ENCODE measurements at places on chromosomes 13 and 19. TPM values are rescaled to one million over a fixed set of nuclear protein-coding genes. Genes with fewer than 3 reads are reported as not detected.

- no peak for DNase-seq
Observed at GRCh38 chr13:97212601-97213040, 9.5 kb upstream of the MBNL2 start.

Gene C19orf18
- polyA plus RNA-seq = 3.8 TPM

DNA sequence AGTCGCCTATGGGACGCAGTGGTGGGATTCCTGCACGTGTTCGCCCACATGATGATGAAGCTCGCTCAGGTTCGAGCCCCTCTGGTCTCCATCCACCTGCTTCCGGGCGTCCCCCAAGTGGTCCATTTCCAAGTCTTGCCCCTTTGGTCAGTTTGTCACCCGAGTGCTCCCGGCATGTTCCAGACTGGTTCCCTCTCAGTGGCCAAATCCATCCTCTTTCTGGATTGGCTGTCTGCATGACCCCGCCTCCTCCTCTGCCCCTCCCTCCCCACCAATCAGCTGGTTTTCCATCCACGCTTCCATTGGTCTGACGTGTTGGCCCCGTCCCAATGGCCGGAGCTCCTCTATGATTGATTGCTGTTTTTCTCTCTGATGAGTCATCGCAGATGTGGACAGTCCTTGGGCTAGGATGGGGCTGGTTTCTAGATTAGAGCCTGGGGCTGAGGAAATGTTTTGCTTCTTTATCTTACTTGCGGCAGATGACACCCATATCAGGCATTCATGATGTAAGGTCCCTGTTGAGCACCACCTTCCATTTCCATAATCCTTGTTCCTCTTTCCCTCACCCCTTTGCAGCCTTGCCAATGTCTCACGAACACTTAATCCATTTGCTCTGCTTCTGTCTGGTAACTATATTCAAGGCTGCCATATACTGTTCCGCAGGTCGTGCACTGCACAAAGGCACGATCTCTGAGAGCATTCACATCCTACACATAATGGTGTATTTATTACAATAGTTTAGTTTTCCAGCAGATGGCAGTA lies 73.8 kb downstream of the MAP4K1 start:
- peak; percentile 55 for DNase-seq

Gene FOXO1
- polyA plus RNA-seq = 15.4 TPM

GRCh38 chr19:27805848-27806247 lies 1407.1 kb downstream of the UQCRFS1 start:
- no peak for DNase-seq

DNA sequence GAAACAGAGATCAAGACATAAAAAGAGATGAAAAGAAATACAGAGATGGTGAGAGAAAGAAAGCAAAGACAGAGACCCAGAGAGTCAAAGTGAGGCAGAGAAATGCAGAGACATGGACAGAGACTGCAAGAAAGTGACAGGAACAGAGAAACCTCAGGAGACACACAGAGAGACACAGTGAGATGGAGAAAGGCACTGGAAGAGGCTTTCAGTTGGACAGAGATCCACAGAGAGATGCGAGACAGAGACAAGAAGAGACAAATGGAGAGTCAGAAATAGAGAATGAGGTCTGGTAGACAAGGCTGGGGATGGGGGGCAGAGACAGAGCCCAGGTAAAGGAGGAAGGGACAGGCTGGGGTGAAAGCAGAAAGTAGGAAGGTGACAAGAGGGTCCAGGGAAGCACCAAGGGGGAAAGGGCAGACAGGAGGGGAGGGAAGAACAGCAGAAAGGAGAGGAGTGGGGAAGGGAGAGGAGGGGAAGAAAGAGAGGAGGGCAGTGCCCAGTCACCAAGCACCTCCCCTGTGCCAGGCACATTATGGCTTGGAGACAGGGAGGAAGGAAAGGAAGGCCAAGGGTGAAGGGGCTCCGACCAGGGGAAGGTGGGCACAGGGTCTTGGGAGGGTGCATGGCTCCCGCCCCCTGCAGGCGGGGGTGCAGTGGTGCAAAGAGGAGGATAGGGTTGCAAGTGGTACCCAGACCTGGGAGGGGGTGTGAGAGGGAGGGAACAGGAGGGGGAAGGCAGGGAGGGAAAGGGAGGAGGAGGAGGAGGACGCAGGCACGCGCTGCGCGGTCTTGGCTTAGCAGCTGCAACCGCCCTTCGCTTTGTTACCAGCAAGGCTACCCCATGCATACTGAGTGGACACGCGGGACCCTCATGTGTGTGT lies 38.4 kb downstream of the DEDD2 start:
- no peak for DNase-seq

DNA sequence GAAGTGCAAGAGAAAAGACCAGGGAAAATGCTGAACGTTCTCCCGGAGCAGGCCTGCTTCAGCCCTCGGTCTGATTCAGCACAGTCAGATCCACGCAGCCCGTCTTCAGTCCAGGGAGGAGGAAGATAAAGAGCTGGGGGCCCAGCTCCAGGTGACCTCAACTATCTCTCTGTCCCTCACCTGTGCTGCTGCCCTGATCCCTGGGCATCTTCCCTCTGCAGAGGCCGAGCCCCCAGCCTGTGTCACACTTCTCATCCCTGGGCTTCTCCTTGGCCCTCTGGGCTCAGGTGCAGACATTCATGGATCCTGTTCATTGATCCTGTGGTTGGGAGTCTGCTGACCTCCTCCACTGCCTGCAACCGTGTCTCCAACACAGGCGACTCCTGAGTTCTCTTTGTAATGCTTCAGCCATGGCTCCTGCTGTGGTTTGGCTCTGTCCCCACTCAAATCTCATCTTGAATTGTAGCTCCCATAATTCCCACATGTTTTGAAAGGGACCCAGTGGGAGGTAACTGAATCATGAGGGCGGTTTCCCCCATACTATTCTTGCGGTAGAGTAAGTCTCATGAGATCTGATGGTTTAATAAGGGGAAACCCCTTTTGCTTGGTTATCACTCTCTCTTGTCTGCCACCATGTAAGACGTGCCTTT lies 27.9 kb downstream of the COL4A2 start:
- no peak for DNase-seq

DNA sequence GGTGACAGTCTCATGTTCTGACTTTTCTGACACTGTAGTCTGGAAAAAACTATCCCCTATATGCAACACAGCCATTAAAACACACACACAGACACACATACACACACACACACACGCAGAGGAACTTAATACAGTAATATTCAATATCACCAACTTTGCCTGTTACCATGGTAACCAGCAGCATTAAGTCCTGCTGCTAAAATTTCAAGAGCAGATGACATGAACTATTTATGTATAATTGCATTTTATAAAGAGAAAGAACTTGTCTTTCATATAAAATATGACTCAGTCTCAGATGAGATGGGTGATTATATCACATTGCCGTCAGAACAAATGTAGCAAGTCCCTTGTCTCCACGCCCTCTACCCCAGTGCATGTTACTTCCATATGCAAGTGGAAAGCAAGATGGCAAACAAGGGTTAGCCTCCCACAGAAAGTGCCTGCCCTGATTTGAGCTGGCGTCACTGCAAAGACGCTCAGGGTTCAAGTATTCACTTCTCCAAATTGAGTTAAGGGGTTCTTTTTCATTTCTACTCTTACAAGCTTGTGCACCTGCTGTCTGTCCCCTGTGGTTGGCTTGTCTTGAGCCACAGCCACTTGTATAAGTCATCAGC lies 576.8 kb downstream of the UQCRFS1 start:
- DNase-seq = no peak

DNA sequence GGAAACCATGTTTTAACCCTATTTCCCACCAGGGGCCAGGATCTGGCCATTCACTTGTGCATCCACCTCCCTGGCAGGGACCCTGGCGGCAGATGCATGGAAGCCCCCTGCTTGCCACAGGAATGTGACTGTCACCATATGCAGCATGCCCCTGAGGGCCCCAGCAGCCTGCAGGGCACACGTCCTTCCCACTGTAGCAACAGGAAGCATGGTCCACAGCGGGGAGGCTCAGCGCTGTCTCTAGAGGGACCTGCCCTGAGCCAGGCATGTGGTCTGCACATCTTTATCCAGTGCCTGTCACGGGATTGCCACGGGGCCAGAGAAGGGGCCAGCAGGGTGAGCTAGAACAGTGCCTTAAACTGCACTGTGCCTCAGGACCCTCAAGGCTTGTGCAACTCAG lies 34.9 kb upstream of the MCF2L start:
- no peak for DNase-seq

DNA sequence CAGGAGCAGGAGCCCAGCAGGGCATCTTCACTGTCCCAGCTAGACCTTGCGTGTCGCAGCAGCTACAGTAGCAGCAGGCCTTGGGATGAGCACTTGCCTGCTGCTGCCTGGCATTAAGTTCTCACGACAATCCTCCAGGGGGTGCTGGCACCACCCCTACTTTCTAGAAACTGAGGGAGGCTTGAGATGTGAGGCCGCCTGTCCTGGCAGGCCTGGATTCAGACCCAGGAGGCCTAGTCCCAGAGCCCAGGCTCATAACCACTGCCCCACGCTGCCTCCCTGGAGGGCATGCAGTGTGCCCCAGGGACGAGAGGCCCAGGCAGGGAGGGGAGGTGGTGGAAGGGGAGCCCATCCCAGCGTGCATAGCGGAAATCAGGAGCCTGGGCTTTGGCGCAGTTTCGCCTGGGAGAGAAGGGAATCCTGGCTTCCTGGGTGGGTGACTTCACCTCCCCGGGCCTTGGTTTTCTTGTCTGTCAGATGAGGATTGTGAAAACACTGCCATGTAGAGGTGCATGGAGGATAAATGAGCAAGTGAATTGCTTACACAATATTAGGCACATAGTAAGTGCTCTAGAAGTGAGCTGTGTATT lies 26.1 kb downstream of the PPP5C start:
- DNase-seq = no peak

DNA sequence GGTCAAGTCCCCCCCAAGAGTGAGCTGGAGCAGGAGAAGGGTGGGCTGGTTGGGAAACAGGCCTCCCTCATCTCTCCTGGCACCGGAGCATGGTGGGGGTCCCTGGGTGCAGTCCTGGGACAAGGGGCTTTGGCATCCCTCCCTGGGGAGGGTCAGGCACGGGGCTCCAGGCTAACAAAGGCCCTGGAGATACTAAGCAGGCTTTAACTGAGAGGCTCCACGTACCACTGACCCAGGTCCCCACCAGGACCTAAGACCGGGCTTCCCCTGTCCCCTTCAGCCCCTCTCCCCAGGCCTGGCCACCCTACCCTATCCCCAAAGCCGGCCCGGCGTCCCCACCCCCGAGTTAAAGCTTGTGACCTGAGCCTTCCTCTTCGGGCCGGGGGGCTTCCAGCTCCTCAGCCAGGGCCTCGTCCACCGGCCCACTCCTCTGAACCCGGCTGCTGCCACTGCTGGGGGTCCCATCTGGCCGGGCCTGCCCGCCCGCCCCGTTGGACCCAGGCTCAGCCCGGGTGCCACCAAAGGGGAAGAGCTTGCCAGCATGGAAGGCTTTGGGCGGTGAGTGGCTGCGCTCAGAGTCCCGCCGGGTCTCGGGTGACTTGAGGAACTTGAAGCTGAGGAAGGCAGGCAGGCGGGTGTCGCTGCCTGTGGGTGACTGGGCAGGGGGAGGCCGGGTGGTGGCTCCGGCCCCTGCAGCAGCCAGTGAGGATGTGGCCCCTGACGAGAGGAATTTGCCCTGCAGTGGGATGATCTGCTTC lies 10.1 kb downstream of the ANO8 start:
- no peak for DNase-seq

- no peak for DNase-seq
Observed at GRCh38 chr13:83311886-83312577, 570.2 kb downstream of the SLITRK1 start.

Gene GPR4
- polyA plus RNA-seq = 5.2 TPM

DNA sequence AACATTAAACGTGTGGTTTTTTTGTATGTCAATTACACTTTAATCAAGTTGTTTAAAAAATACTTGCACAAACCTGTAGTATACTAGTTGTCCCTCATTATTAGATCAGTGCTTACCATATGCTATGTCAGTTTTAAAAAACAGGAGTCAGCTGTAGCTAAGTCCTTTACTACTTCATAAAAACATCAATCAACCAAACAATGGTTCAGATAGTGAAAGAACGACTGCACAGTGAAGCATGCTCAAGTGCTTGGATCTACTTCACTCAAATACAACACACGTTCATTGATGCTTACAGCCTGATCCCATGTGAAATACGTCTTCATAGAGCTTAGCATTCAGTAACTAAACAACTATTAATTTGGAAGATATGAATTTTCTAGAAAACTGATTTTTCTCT lies 225.0 kb downstream of the FGF14 start:
- no peak for DNase-seq

Gene DNAAF3
- polyA plus RNA-seq = 7.5 TPM

GRCh38 chr13:40878823-40879222 lies 89.4 kb downstream of the SLC25A15 start:
- DNase-seq = no peak

GRCh38 chr13:85603735-85604134 lies 195.5 kb downstream of the SLITRK6 start:
- DNase-seq = no peak

Gene PGLYRP2
- polyA plus RNA-seq = not detected

Measured in left kidney (tissue), 8 donors.